ENCODE measurements at places on chromosomes 4 and X.

- H3K27ac ChIP-seq: no peak overlapping the region
- H3K36me3 ChIP-seq: no peaks in the 10 kb centered on the region
- DNase-seq: no peak
- no peak overlapping the region for H3K4me3 ChIP-seq
- no peaks in the 10 kb centered on the region for H3K27me3 ChIP-seq
Observed at GRCh38 chrX:14618177-14618965, 89.0 kb downstream of the GLRA2 start.

DNA sequence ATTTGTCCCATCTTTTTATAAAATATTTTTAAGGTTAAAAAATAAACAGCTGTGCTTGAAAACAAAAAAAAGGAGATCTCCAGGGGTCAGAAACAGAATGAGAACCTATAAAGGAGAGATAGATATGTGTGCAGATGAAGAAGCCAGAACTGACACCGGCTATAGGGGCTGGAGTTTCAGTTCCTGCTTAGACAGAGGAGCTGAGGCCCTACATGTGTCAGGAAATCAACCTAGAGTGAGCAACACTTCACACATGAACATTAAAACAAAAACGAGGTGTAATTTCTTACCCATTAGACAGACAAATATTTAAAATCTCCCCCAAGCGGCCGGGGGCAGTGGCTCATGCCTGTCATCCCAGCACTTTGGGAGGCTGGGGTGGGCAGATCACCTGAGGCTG, 17.8 kb upstream of the HUWE1 start:
- no peaks in the 10 kb centered on the region for H3K4me1 ChIP-seq
- H3K4me3 ChIP-seq: no peak overlapping the region
- no peaks in the 10 kb centered on the region for H3K27me3 ChIP-seq
- H3K36me3 ChIP-seq: no peaks in the 10 kb centered on the region
- no peak overlapping the region for H3K27ac ChIP-seq
- DNase-seq: no peak

DNA sequence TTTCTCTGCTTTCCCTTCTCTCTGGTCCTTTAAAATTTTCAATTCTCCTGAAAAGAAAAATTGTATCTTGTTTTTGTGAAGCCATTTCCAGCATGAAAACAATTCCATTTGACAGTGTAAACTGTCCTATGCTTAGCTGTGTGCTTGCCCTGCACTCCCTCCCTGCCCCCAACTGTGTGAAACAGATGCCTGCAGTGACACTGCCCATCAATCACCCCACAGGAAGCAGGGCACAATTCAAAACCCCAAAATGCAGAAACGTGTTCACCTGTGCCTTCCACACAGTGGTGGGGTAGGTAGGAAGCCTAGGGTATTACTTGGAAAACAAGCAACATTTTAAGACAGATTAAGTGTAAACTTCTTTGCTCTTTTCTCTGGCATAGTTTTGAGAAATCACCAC, 6.2 kb upstream of the FHDC1 start:
- H3K27ac ChIP-seq: no peak overlapping the region
- H3K36me3 ChIP-seq: no peaks in the 10 kb centered on the region
- no peak for DNase-seq

DNA sequence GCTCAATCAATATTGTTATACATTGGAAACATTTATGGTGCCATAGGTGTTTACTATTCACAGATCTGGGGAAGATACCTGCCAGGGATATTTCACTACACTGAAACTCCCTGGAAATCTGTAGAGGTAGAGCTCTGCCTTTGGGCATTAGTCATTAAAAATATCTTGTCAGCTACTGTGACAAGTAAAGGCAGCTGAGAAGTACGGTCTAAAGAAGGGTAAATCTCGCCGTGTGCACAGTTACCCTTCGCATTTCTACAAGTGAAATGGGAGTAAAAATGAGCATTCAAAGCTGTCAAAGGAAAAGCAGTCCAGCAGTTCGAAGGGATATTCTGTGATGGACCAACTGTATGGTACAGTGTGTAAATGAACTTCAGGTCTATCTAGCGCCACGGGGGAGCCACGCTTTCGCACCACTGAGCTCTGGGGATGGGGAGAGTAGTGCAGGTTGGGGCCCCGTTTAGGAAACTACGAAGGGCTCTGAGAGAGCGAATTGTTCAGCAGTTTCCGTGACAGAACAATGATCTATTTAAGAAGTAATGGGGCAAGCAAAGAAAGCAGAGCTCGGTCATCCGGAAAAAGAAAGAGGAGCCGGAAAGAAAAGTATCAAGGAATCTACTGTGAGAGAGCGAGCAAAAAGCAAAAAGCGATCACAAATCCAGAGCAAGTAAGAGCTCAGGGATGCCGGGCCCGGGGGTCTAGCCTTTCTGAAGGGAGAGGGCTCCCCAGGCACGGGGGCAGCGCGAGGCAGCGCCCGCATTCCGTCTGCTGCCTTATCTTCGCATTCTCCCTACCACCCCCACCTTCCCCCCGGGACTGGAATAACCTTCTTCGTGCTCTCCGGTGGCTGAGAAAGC, 646 bp downstream of the TIGD4 start:
- DNase-seq: no peak
- H3K36me3 ChIP-seq: peaks cover 5% of the 10 kb centered on the region

DNA sequence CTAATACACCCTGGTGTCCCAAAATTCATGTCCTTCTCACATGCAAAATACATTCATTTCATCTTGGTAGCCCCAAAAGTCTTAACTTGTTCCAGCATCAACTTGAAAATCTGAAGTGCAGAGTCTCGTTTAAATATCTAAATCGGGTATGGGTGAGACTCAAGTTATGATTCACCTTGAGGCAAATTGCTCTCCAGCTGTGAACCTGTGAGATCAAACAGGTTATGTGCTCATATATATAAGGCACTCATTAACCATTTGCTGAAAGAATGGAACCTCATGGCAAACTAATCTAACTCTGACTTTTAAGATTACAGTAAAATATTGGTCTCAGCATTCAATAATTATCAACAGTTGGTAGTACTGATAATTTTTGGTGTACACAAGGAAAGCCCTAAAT, 55.5 kb downstream of the PDLIM5 start:
- H3K36me3 ChIP-seq: no peaks in the 10 kb centered on the region
- no peaks in the 10 kb centered on the region for H3K27me3 ChIP-seq
- no peak for DNase-seq
- H3K27ac ChIP-seq: peak overlapping the region; percentile 13

GRCh38 chr4:39004758-39005157, 27.5 kb downstream of the TMEM156 start:
- no peak overlapping the region for H3K27ac ChIP-seq
- H3K4me1 ChIP-seq: no peaks in the 10 kb centered on the region
- H3K36me3 ChIP-seq: no peaks in the 10 kb centered on the region
- H3K4me3 ChIP-seq: no peak overlapping the region
- no peak for DNase-seq
- no peaks in the 10 kb centered on the region for H3K27me3 ChIP-seq

DNA sequence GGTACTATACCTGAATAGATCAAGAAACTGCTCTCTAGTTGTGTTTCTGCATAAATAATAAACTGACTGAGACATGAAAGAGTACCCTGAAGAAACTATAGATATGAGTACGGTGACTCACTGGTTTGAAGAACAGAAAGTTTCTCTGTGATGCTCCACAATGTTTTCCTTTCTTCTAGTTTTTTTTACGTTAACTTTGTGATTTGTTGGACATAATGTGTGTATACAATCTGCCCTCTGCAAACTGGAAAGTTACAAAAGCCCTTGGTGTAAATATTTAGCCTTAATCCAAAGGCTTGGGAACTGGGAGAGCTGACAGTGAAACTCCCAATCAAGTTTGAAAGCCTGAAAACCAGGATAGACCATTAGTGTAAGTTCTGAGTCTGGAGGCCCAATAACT, 31.6 kb upstream of the PAPSS1 start:
- H3K4me1 ChIP-seq: peaks cover 10% of the 10 kb centered on the region
- no peak overlapping the region for H3K27ac ChIP-seq

DNA sequence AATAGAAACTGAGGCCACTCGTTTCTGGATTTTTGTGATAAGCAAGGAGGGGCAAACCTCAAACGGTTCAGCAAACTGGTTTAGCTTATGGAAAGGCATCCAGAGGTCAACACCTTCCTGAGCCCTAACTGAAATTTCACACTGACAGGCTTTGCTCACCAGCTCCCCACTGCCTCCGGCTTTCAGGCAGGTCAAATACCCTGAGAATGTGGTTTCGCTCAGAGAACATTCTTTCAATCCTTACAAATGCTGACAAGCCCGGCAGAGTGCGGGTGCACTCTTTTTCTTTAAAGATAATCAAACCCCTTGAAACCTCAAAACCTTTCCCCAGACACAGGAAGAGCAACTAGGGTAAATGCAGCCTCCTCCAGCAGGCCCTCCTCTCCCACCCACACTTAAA, 41.5 kb downstream of the CD40LG start:
- H3K27me3 ChIP-seq: no peaks in the 10 kb centered on the region
- no peak overlapping the region for H3K27ac ChIP-seq
- no peak for DNase-seq
- no peaks in the 10 kb centered on the region for H3K4me1 ChIP-seq
- H3K36me3 ChIP-seq: no peaks in the 10 kb centered on the region
- H3K4me3 ChIP-seq: no peak overlapping the region

DNA sequence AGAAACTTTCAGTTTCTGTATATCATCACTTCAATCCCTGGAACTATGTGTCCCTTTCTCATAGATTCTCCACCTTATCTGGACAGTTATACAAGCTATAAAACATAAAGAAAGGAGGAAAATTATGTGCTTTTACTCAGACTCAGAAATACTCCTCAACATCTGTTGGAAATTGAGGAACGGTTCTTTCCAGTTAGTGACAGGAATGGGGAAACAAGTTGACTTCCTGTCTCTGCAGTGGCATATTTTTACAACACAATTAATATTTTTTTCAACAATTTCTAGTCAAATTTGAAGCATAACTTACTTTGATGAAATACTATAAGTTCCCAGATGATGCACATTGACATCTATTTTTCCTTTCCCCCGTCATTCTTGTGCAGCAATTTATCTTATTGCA, 27.9 kb downstream of the ABHD18 start:
- no peak overlapping the region for H3K27ac ChIP-seq
- no peaks in the 10 kb centered on the region for H3K27me3 ChIP-seq
- H3K4me3 ChIP-seq: no peak overlapping the region

GRCh38 chr4:2907706-2908293, 55.4 kb downstream of the NOP14 start:
- H3K36me3 ChIP-seq: peaks cover 100% of the 10 kb centered on the region
- no peaks in the 10 kb centered on the region for H3K27me3 ChIP-seq
- H3K27ac ChIP-seq: no peak overlapping the region
- DNase-seq: no peak
- no peak overlapping the region for H3K4me3 ChIP-seq

GRCh38 chrX:143873343-143873742, 10.5 kb upstream of the UBE2NL start:
- no peak for DNase-seq
- no peaks in the 10 kb centered on the region for H3K27me3 ChIP-seq
- no peaks in the 10 kb centered on the region for H3K4me1 ChIP-seq
- no peaks in the 10 kb centered on the region for H3K36me3 ChIP-seq
- H3K4me3 ChIP-seq: no peak overlapping the region

- H3K36me3 ChIP-seq: peaks cover 12% of the 10 kb centered on the region
- peak overlapping the region; percentile 99 for H3K27ac ChIP-seq
- DNase-seq: no peak
- peak overlapping the region; percentile 95 for H3K4me3 ChIP-seq
- H3K4me1 ChIP-seq: peaks cover 44% of the 10 kb centered on the region
Observed at GRCh38 chr4:10115271-10115796, 1.3 kb downstream of the WDR1 start.

GRCh38 chrX:150044556-150044955, 106.3 kb upstream of the EOLA2 start:
- no peaks in the 10 kb centered on the region for H3K4me1 ChIP-seq
- DNase-seq: no peak
- H3K27me3 ChIP-seq: no peaks in the 10 kb centered on the region
- H3K4me3 ChIP-seq: no peak overlapping the region
- H3K27ac ChIP-seq: no peak overlapping the region

DNA sequence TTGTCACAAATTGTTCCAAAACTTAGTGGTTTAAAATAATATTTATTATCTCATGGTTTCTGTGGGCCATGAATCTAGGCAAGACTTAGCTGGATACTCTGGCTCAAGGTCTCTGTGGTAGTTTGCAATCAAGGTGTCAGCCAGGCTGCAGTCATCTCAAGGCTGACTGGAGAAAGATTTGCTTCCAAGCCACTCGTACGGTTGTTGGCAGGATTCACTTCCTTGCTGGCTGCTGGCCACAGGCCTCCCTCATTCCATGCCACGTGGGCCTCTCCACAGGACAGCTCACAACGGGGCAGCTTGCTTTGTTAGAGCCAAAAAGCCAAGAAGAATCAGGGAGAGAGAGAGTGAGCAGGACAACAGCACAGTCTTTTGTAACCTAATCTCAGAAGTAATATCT, 101.4 kb downstream of the WWC2 start:
- no peak for DNase-seq
- no peak overlapping the region for H3K4me3 ChIP-seq
- no peaks in the 10 kb centered on the region for H3K27me3 ChIP-seq
- no peak overlapping the region for H3K27ac ChIP-seq
- no peaks in the 10 kb centered on the region for H3K36me3 ChIP-seq

DNA sequence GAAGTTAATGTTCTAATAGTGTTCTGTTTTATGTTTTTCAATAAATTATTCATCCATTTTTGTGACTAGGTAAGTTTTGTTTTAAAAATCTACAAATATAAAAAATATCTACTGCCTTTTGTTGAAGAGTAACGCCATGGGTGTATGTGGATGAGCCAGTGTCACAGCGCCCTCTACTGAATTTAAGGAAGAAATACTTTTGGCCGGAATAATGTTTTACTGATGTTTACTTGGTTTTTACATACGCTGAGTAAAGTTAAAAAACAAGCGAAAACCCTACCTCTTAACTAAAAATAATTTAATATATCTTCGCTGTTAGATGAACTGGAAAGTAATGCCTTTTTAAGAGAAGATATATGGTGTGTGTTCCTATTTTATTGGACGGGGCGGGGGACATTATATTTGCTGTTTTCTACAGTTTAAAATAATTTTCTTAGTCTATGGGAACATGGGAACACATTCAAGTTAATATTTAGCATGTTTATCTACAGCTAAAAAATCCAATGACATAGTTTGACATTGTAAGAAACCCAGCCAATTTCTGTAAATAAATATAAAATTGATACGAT, 86.1 kb downstream of the CPE start:
- no peak overlapping the region for H3K27ac ChIP-seq
- no peak overlapping the region for H3K4me3 ChIP-seq
- DNase-seq: no peak
- H3K27me3 ChIP-seq: no peaks in the 10 kb centered on the region
- peaks cover 5% of the 10 kb centered on the region for H3K4me1 ChIP-seq

DNA sequence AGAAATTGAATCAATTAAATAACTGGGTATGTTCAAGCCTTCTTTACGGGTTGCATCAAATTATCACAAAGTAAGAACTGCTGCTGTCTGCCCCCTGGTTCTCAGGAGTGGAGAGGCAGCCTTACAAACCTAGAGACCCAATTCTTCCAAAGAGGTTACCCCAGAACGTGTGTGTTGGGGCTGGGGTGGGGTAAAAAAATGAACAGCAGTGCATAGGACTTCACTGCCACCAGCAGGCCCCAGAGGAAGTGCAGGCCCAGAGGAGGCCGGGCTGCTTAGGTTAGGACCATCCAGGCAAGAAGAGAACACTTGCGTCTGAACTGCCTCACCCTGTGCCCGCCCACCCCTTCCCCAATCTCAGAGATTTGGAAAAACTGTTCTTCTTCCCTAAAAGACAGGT, 1.5 kb upstream of the NWD2 start:
- H3K27me3 ChIP-seq: no peaks in the 10 kb centered on the region
- DNase-seq: no peak
- no peak overlapping the region for H3K4me3 ChIP-seq
- peaks cover 18% of the 10 kb centered on the region for H3K4me1 ChIP-seq
- no peak overlapping the region for H3K27ac ChIP-seq

Measured in esophagus squamous epithelium (tissue), 5 donors.